ENCODE measurements at places on chromosomes 16 and 17. TPM values are rescaled to one million over a fixed set of nuclear protein-coding genes. Genes with fewer than 3 reads are reported as not detected.

RETREG3 gene
- 101 TPM for total RNA-seq

EIF3CL gene
- 64.6 TPM for total RNA-seq

- no peak for DNase-seq
Observed at GRCh38 chr16:66569131-66569530, 2.9 kb downstream of the CMTM1 start.

TP53TG3B gene
- not detected for total RNA-seq

- DNase-seq, result no peak
Observed at GRCh38 chr17:57016764-57017116, 38.8 kb downstream of the SCPEP1 start.

GRCh38 chr17:21174713-21175112 is 39.2 kb downstream of the TMEM11 start:
- no peak for DNase-seq

PRR15L gene
- total RNA-seq, result not detected

- no peak for DNase-seq
Observed at GRCh38 chr17:64775701-64776570, 113.8 kb upstream of the SMURF2 start.

CDK5R1 gene
- total RNA-seq, result 12.3 TPM

CFAP97D1 gene
- total RNA-seq, result not detected

DNA sequence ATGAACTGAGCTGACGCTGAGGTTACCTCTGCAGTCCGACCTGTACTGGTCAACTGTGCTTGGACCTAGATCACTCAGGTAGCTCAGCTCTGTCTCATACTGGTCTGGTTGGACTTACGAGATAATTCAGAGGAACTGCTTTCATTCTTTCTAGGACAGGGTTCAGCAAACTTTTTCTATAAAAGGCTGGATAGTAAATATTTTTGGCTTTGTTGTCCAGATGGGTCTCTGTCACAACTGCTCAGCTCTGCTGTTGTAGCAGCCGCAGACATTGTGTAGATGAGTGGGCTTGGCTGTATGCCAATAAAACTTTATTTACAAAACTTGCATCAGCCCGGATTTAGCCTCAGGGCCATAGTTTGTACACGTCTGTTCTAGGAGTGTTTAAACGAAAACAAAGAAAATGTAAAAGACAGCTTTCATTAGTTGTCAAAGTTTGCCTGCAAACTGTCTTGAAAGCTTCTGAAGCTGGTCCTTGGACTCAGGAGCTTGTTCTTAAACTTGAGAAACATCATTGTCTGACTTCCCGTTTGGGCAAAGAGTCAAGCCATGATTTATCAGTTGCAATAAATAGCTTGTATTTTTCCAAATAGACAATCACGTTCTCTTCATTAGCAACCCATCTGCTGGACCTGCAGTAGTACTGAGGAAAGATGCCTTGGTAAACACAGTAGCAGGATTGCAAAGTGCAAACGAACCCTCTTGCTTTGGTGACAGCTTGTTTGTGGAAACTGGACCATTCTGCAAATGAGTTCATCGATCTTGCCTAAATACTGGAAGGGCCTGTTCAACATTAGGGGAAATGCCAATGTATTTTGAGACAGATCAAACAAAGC is 253.4 kb downstream of the SNX29 start:
- DNase-seq, result no peak

NOXO1 gene
- not detected for total RNA-seq

TMEM114 gene
- not detected for total RNA-seq

CHST5 gene
- total RNA-seq, result not detected

GRCh38 chr17:38674749-38675615 is at the start of gene EPOP:
TSS of gene EPOP (minus strand) at chr17:38674957. CDS start at chr17:38674495, 462 bp downstream.
- peak; percentile 90 for DNase-seq

DNA sequence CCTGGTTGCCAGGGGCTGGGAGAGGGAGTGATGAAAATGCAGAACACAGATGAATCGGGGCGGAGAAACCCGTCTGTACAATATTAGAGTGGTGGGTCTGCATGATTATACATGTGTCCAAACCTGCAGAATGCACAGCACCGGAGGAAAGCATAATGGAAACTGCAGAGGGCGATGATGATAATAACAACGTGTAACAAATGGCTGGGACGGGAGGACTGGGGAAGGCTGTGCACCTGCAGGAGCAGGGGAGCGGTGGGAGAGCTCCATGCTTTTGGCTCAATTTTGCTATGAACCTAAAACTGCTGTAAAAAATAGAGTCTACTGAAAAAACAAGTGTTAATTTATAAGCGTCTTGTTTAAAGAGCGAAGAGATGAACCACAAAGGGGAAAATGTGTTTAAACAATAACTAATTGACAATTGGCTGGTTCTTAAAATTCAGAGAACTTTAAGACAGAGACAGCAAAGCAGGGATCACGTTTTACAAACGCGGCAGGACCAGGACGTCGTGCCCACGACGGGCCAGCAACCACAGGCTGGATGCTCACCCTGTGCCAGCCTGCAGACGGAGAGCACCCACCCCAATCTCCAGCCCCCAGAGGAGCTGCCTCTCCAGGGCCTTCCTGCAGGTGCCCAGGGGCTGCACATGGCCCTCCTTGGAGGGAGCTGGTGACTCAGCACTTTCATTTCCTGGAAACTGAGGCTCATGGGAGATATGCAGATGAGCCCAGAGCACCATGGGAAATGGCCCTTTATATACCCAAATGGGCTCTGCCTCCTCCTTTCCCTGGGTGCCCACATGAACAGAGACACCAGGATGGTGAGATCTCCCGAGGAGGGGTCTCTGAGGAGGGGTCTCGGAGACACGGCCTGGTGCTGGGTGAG is at the start of gene TEX19:
Gene TEX19, plus strand, starts transcription at position 783 of the 886 bp plus-strand sequence. CDS start 2,904 bp downstream, outside the sequence.
- no peak for DNase-seq

DNA sequence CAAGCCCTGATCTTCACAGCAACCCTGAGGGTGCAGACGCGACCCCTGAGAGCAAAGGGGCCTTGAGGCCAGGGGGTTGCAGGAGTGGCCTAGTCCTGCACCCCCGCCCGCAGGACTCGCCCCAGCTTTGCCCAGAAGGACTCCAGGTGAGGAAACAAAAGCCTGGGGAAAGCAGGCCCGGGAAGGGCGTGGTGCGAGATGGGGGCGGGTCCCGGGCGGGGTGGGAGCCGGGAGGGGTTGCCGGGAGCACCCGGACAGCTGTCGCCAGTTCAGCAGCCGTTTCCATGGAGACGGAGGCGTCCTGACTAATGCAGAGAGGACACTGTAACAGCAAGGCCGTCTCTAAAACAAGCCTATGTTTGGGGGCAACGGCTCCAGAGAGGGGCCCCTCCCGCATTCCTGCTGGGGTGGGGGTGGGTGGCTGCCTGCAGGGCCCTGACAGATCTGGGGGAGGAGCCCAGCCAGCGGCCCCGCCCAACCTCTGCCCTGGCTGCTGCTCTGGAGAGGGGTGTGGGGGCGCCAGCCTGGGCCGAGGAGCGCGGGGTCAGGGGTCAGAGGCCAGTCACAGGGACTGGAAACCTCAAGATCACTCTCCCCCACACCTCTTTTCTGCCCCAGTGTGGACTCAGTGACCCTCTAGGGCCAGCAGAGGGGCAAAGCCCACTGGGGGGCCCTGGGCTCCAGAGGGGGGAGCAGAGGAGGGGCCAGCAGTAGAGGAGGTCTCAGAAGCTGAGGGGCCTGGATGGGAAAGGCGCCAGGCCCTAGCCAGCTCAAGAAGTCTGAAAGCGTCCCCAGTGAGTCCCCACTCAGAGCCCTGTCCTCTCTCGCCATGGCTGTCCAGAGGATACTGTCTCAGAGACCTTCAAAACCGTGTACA is 3.1 kb upstream of the TPPP3 start:
- no peak for DNase-seq

- no peak for DNase-seq
Observed at GRCh38 chr17:74231928-74232907, 18.8 kb downstream of the TTYH2 start.

DNA sequence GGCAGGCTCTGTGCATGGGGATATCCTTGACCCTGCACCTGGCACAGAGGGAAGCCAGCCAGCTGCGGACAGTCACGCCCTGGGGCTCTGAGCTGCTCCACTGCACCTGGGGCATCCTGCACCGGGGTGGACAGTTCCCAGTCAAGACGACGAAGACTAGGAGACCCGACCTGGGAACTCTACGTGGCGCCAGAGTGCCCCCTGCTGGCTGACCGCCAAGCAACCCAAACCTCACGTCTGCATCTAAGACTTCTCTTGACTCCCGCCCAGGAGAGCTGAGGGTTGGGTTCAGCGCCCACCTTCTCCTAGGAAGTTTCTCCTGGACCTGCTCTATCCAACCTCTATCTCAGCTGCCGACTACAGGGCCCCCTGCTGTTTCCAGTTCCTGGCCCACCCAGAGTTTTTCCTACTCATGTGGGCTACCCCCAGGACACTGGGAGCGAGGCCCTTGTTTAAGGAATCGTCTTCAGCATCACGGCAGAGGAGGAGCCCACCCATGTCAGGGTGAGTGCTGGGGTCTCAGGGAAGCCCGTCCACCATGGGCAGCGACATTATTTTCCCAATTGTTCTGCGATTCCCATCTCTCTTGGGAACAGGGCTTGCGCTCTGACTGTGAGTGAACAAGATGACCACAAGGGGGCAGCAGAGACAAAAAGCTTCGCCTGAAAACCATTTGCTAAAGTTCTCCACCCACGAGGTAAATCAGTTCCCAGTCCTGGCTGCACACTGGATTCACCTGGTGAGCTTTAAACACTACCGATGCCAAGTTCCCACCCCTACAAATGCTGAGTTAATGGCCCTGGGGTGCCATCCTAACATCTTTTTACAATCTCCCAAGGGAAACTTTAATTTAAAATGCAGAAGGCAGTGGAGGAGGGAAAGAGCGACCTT is 29.3 kb downstream of the TLE7 start:
- peak; percentile 83 for DNase-seq

- no peak for DNase-seq
Observed at GRCh38 chr17:64779376-64780095, 117.4 kb upstream of the SMURF2 start.

DNA sequence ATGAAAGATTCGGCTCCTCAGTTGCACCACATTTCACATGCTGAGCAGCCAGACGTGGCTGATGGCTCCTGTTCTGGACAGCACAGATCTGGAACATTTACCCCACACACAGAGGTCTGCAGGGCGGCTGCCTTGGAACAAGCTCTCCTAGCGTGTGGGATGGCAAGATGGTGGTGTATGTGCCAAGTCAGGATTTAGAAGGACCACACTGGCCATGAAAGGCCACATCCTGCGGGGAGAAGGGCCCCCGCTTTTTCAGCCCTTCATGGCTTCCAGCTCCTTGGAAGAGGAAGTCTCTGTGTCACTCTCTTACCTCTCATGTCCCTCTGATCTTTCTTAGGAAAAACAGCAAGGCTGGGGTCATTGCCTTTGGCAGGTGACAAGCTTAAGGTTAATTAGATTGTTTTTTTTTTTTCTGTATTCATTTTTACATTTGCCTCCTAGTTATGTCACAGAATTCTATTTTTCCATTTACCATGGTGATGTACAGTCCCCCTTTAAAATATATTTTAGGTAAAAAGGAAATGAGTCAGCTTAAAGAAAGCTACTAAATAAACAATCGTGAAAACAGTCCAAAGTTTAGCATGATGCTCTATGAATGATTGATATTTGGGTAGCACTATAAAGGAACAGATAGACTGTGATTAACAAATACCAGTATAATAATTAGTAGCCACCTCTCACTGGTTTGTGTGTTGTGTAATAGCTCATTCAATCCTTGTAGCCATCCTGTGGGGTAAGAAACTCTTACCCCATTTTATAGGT is 396.6 kb downstream of the CPPED1 start:
- no peak for DNase-seq

AATK gene
- 8.5 TPM for total RNA-seq

DNA sequence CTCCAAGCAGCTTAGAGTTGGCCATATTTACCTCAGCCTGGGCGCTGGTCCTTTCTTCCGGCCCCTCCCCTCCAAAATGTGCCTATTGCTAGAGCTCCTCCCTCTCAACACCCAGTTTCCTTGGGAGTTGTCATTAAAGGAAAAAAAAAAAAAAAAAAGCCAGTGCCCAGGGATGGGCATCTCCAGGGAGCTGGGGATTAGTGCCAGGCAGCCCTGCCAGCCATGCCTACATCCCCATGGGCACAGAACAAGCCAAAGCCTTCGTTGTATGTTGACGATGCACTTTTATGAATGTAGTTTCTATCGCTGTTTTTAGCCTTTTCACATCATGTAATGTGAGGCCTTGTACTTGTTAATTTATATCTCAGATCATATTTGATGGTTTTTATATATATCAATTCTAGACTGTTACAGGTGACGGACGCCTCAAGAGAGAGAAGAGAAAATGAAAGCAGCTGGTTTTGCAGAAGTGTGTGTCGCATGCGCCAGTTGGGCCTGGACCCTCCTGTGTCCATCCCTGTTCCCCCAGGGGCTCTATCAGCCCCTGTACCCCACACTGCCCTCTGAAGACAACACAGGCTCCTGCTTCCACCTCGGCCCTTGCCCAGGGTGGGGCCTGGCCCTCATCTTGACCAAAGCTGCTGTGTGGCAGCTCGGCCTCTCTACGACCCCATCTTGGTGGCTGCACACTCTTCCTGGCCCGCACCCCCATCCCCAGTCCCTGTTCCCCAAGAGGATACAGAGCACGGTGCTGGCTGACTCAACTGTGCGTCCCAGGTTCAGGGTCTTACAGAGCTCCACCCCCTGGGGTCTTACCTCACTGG is 4.8 kb downstream of the LIMD2 start:
- DNase-seq, result no peak

DNA sequence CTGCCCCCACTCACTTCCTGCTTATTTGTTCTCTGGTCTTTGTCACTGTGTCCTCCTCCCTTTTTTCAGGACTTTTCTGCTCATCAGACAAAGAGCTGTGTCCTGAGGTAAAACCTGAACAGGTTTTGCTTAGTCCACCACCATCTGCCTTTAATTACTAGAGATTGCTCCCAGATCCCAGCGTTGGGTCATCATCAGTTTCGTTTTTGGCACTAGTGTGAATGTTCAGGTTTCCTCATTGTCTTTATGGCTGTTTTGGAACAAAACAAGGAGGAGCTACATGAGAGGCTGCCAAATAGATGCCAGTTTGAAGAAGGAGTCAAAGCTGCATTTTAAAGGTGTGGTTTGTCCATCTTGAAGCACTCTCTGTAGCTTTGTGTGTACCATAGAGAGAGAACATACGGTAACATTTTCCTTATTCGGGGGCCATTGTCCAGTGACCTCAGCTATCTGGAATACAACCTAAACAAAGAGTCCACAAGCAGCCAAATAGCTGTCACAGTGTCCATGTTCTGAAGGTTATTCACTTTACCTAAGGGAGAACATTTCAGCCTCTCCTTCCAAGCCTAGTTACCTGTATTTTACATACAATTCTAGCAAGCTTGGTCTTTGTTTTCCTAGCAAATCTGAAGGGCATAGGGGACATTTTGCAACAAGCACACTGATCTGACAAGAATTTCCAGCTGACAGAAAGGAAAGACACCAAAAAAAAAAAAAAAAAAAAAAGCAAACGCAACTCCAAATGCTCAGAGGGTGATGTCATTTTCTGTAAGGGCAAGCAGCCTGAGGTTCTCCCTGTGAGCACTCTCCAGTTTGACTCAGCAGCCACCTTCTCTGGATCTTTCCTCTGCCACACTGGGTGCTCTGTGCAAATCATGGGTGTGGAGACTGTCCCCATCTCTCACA is 196.1 kb downstream of the NTN1 start:
- DNase-seq, result no peak

GRCh38 chr16:71216714-71217113 is 13.8 kb downstream of the HYDIN start:
- DNase-seq, result no peak

GRCh38 chr17:27754549-27754948 is 45.8 kb downstream of the NOS2 start:
- DNase-seq, result no peak

Data from natural killer cell (primary cell).